ENCODE measurements at places on chromosomes 6 and 20. TPM values are rescaled to one million over a fixed set of nuclear protein-coding genes. Genes with fewer than 3 reads are reported as not detected.

DNA sequence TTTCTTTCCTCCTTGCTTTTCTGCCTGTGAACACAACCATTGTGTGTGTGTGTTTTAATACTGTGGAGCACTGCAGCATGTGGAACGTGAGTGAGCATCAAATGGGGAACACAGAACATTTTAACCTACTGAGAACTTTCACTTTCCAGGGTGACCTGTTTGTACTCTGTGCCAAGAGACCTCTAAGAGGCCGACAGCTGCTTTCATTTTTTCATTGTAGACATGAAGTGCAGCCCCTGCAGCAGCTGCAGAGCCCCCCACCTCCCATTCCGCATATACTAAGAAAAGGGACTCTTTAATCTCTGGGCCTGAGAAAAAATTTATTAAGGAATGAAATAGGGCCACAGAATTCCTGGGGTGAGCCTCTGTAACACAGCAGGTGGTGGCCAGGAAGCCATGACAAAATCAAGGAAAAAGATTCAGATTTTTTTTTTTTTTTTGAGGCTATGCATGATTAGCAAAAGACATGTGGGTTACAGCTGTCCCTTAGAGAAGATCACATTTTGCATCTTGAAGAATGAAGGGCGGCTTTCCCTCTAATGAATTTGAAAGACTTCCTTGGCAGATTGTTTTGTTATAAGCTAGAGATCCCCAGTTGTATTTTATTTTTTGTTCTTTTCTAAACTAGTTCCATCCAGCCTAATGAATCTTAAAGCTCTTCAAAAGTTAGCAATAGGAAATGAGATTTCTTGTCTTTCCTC, 503.4 kb downstream of the CD109 start:
- no peak for DNase-seq
- H3K27me3 ChIP-seq, result no peaks in the 10 kb centered on the region
- no peak overlapping the region for H3K4me3 ChIP-seq
- H3K4me1 ChIP-seq, result no peaks in the 10 kb centered on the region
- no peak overlapping the region for H3K27ac ChIP-seq

- DNase-seq, result no peak
- no peaks in the 10 kb centered on the region for H3K36me3 ChIP-seq
- H3K27ac ChIP-seq, result peak overlapping the region; percentile 98
- peaks cover 6% of the 10 kb centered on the region for H3K4me1 ChIP-seq
- peak overlapping the region; percentile 78 for H3K4me3 ChIP-seq
Observed at GRCh38 chr20:32968478-32969241, 35.6 kb downstream of the SUN5 start.

GRCh38 chr20:8118039-8118438, 14.0 kb upstream of the PLCB1 start:
- H3K36me3 ChIP-seq, result no peaks in the 10 kb centered on the region
- no peak overlapping the region for H3K27ac ChIP-seq
- H3K4me1 ChIP-seq, result no peaks in the 10 kb centered on the region
- peaks cover 11% of the 10 kb centered on the region for H3K27me3 ChIP-seq

DNA sequence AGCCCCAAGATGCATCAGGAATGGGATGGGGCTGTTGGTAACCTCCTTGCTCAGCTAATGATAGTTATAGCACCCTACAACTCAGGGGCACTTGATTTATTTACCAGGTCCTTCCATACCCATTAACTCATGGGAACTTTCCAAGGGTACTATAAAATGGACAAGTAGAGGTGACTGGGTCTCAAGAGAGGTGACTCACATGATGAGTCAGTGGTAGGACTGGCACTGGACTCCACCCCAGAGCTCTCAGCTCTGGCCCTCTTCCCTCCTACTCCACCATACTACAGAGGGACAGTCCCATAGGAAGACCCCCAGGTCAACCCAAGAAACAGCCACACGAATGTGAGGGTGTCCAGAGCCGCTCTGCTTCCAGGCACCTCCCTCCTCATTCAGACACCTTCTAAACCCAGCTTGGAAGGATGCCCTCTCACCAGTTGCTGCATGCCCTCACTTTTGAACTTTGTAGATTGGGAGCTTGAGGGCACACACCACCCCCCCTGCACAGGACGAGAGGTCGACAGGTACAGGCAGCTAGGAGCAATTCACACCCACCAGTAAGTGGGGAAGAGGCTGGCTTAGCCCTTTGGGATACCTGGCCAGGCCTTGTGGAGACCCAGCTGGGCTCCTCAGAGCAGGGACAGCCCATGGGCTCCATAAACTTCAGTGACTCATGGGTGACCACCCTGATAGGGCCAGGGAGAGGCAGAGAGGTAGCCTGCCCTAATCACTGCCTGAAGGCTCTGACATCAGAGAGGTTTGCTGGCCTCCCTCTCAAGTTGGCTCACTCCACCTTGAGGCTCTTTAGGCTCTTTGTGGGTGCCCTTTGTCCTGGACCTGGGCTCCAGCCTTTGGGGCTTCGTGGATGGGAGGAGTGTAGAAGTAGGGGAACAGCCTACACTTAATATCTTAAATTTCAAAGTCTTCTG, 81.6 kb upstream of the MLN start:
- no peak overlapping the region for H3K4me3 ChIP-seq
- H3K36me3 ChIP-seq, result no peaks in the 10 kb centered on the region
- no peak for DNase-seq
- peaks cover 2% of the 10 kb centered on the region for H3K27me3 ChIP-seq
- no peak overlapping the region for H3K27ac ChIP-seq

GRCh38 chr6:14985366-14985765, 260.5 kb upstream of the JARID2 start:
- H3K36me3 ChIP-seq, result no peaks in the 10 kb centered on the region
- peaks cover 1% of the 10 kb centered on the region for H3K27me3 ChIP-seq
- H3K4me3 ChIP-seq, result no peak overlapping the region
- H3K4me1 ChIP-seq, result no peaks in the 10 kb centered on the region

DNA sequence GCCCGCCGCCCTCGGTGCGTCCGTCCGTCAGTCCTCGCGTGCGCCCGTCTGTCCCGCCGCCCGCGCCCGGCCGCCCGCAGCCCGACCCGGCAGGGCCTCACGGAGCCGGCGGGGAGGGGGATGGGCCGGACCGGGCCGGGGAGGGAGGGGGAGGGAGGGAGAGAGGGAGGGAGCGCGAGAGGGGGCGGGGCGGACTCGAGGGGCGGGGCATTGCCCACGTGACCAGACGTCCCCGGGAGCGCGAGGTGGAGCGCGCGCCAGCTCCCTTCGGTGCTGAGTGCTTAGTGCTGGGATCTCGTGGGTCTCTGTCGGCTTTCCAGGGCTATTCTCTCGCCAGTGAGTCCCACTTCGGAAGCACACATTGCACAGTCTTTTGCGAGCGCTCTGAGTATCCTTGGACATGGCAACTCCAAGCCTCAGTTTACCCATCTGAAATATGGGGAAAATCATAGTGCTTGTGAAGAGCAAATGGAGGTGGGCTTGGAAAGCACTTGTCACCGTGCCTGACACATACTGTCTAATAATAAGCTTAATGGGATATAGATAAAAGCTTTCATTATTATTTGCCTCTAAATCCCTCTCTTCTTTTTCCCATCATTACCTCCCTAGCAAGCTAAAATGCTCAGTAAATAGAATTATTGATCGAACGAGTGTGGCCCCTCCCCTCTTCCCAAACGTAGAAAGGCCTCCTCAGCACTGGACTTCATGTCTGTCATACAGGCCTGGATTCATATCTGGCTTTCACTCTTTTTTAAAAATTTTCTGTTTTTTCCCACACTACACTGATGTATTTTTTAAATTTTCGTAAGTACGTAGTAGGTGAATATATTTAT, at the start of gene NCOA6:
NCOA6 (minus strand) TSS at position 122 of the 833 bp plus-strand sequence. CDS start 43,296 bp downstream, outside the sequence.
- H3K4me3 ChIP-seq, result peak within 1 kb of the TSS; percentile 97
- H3K4me1 ChIP-seq, result peaks cover 25% of the 10 kb centered on the region
- H3K27me3 ChIP-seq, result peaks cover 2% of the 10 kb centered on the region
- peaks cover 2% of the 10 kb centered on the region for H3K36me3 ChIP-seq

DNA sequence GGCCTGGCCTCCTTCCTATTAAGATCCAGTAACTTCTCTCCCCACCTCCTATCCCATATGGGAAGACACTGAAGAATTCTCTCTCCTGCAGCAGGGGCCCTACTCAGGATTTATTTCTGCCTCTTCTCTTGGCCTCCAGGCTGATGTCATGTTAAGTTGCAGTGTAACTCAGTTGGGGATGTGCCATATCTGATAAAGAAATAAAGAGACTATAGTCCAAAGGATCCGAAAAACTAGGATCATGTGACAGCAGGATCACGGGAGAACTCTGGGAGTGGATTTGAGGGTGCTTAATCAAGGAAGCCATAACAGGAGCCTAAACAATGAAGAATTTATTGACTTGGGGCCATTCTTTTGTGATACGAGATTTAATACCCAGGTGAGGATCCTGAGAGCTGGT, 38.5 kb upstream of the TGM6 start:
- H3K4me3 ChIP-seq, result no peak overlapping the region
- H3K4me1 ChIP-seq, result no peaks in the 10 kb centered on the region
- no peaks in the 10 kb centered on the region for H3K36me3 ChIP-seq
- peaks cover 35% of the 10 kb centered on the region for H3K27me3 ChIP-seq
- H3K27ac ChIP-seq, result no peak overlapping the region
- DNase-seq, result no peak

GRCh38 chr20:50381771-50382593, 128.2 kb upstream of the PTPN1 start:
- peaks cover 61% of the 10 kb centered on the region for H3K4me1 ChIP-seq
- no peaks in the 10 kb centered on the region for H3K36me3 ChIP-seq
- no peaks in the 10 kb centered on the region for H3K27me3 ChIP-seq
- peak overlapping the region; percentile 53 for H3K4me3 ChIP-seq
- H3K27ac ChIP-seq, result peak overlapping the region; percentile 91

GRCh38 chr20:4516876-4517275, 204.8 kb upstream of the PRND start:
- no peak overlapping the region for H3K4me3 ChIP-seq
- H3K36me3 ChIP-seq, result peaks cover 4% of the 10 kb centered on the region
- no peaks in the 10 kb centered on the region for H3K4me1 ChIP-seq
- no peak overlapping the region for H3K27ac ChIP-seq
- no peak for DNase-seq

- H3K4me3 ChIP-seq, result no peak overlapping the region
- H3K27ac ChIP-seq, result no peak overlapping the region
- no peaks in the 10 kb centered on the region for H3K4me1 ChIP-seq
- no peaks in the 10 kb centered on the region for H3K36me3 ChIP-seq
- DNase-seq, result peak; percentile 38
Observed at GRCh38 chr20:63089051-63089907, 82.5 kb upstream of the BHLHE23 start.

TP53TG5 gene
- polyA plus RNA-seq, result 0.42 TPM

PHACTR3 gene
- polyA plus RNA-seq, result not detected

BPIFB4 gene
- not detected for polyA plus RNA-seq

ESR1 gene
- polyA plus RNA-seq, result 0.11 TPM

PDCD2 gene
- 122 TPM for polyA plus RNA-seq

All from naive thymus-derived CD8-positive, alpha-beta T cell (primary cell).